Caki2 (cell line): ENCODE measurements at places on chromosomes 2 and 18. TPM values are rescaled to one million over a fixed set of nuclear protein-coding genes. Genes with fewer than 3 reads are reported as not detected.

DNA sequence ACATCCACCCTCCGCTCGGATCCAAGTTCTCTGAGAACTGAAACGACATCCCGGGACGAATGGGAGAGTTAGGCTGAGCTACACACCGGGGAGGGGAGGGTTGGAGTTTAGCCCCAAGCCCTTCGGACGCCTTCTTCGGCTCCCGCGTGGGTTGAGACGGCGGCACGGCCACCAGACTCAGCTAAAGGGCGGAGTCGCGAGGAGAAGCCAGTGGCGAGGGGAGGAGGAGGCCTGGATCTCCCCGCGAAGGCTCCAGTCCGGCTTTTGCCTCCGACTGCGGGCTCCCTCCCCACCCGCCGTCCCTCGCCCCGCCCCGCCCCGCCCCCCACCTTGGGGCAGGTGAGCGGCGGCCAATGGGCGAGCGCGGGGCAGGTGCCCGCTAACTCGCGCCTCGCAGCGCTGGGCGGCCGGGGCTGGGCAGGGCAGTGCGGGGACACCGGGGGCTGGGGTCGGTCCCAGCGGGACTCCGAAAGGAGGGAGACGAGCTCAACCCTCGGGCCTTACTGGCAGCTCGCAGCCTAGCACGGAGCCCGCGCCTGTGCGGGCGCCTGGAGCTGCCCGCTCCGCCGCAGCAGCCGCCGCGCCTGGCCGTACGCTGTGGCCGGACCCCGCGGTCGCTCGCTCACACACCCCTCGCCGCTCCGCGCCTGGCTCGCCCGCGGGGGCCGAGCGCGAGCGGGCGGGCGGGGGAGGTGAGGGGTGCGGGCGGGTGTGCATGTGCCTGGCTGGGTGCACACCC lies at the start of gene EMX1:
Gene EMX1 (plus strand): TSS at position 382 of the 739 bp plus-strand sequence. CDS start 334 bp downstream, at position 716.
- peak; percentile 67 for DNase-seq

The SP9 gene
- total RNA-seq, result not detected in 2 replicates

The FZD7 gene
- 83.2 and 92.1 TPM in 2 replicates for total RNA-seq

The CRYGA gene
- not detected in 2 replicates for total RNA-seq

The CPLX4 gene
- total RNA-seq, result not detected in 2 replicates

GRCh38 chr2:10882568-10882967 lies 29.2 kb upstream of the KCNF1 start:
- DNase-seq, result no peak

DNA sequence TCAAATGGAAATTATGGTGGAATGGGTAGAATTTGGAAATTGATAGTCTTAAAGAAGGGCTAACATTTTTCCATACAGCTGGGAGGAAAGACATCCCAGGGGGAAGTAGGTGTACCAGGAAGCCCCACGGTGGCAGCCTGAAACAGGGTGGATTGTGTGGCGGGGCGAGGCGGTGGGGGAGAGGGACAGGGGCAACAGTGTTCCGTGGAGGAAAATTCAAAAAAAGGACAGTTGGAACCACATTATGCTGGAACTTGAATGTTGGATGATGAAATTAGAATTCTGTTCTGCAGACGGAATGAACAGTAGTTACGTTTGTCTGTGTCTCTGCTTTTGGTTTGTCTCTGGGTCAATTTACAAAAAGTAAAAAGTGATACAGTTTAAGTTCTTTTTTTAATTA lies 10.6 kb upstream of the CIB4 start:
- DNase-seq, result no peak

The MATN3 gene
- total RNA-seq, result 2.6 and 3.6 TPM in 2 replicates

GRCh38 chr2:152222975-152223637 lies 47.5 kb upstream of the STAM2 start:
- peak; percentile 18 for DNase-seq

DNA sequence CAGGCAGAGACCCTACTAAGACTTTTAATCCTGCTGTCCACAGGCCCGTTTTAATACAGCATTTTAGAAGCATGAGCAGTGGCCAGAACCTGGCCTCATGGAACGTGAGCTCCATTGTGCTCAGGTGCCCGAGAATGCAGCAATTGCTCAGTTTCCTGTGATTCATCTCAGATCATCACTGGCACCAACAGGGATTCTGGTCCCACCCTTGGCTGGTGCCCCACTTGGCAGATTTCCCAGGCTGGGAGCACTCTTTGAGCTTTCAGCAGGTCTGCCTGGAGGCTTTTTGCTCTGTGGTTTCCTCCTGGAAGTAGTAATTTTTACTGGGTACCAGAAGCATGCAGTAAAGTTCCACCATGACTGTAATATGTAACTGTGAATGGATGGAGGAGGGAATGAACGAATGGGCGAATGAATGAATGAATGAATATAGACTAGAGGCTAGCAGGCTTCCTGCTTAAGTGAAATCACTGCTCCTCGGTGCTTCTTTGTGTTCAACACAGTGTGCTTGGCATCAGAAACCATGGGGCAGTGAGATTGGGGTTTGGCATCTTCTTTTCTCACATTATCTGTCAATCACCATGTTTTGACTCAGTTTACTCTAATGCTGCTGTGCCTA lies 312.9 kb downstream of the PRKCE start:
- DNase-seq, result peak; percentile 85

- DNase-seq, result no peak
These were observed 520.5 kb downstream of the TDRD15 start for GRCh38 chr2:21644266-21644665.

The CACNB4 gene
- total RNA-seq, result 0.10 and 0.17 TPM in 2 replicates

The AUP1 gene
- 128 and 130 TPM in 2 replicates for total RNA-seq

GRCh38 chr2:237062585-237062984 lies 23.1 kb upstream of the COPS8 start:
- no peak for DNase-seq

DNA sequence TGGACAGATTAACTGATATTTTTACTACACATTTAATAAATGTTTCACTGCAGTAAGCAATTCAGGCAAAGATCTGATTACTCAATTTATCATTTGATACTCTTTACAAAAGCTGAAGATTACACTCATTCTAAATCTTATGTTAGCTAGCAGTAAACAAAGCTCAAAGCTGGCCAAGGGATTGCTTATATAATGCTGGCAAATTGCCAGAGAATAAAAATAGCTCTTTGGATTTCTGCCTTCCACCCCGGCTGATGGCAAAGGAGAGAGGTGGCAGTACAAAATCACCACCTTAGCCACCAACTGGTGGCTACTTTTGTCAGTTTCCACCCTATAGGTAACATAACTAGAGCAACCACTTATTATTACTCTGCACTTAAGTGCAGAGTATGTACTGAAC lies 320.5 kb downstream of the FSIP2 start:
- DNase-seq, result no peak
